Naive thymus-derived CD4-positive, alpha-beta T cell (primary cell): ENCODE measurements at places on chromosomes 3 and 15.

- no peak for DNase-seq
These were observed 276.4 kb downstream of the POLQ start for GRCh38 chr3:121269389-121269788.

GRCh38 chr3:80521081-80521480 lies 753.3 kb upstream of the ROBO1 start:
- DNase-seq, result no peak

DNA sequence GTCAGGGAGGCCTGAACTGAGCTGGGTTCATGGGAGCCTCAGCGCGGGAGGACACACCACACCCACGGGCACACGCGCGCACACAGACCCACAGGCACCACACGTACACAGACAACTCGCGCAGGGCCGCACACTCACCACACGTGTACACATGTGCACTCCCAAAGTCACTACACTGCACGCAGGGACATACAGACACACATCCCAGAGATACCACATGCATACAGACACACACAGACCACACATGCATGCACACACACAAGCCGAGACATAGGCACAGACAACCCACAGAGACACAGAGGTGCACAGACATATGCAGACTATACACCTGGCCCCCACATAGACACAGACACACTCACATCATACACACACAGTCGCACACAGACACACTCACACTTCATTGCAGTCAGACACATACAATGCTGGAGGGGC lies 1.1 kb upstream of the MGLL start:
- DNase-seq, result no peak

DNA sequence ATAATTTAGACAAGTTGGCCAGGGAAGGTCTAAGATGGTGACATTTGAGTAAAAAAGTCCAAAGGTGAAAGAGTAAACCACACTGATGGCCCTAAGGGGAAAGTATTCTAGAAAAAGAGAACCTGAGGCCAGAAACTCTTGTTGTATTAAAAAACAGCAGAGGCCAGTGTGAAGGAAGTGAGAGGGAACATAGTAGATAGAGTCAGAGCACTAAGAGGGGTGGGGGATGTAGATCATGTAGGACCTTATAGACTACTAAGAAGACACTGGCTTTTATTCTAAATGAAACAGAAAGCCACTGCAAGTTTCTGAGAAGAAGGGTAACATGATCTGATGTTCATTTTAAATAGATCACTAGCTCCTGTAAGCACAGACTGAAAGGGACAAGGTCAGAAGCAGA lies 14.5 kb downstream of the POLQ start:
- no peak for DNase-seq
